ENCODE measurements at places on chromosomes 11 and 22. TPM values are rescaled to one million over a fixed set of nuclear protein-coding genes. Genes with fewer than 3 reads are reported as not detected.

Gene RBMXL2
- not detected for polyA plus RNA-seq

Gene MAPK8IP1
- polyA plus RNA-seq, result 0.77 TPM

Gene PPP6R2
- 38.2 TPM for polyA plus RNA-seq

Gene FHIP1B
- polyA plus RNA-seq, result 31.7 TPM

Gene FJX1
- 3.1 TPM for polyA plus RNA-seq

Gene IGLL5
- polyA plus RNA-seq, result 0.47 TPM

Gene SLC22A6
- not detected for polyA plus RNA-seq

Gene DTX4
- polyA plus RNA-seq, result 2.4 TPM

Gene OR9Q1
- not detected for polyA plus RNA-seq

Gene SAA2
- polyA plus RNA-seq, result 2.4 TPM

Gene PTS
- 48.6 TPM for polyA plus RNA-seq

Gene FOLR2
- 2.8 TPM for polyA plus RNA-seq

Gene TCF20
- 15.0 TPM for polyA plus RNA-seq

Gene UCP3
- 0.41 TPM for polyA plus RNA-seq

Gene GGTLC3
- polyA plus RNA-seq, result not detected

Gene GTSE1
- polyA plus RNA-seq, result 7.4 TPM

Gene KRTAP5-11
- not detected for polyA plus RNA-seq

Gene SELENOH
- polyA plus RNA-seq, result 115 TPM

Gene YPEL1
- 1.3 TPM for polyA plus RNA-seq

Gene GLB1L2
- 2.4 TPM for polyA plus RNA-seq

Gene TSPAN32
- polyA plus RNA-seq, result 0.51 TPM

Gene MMP12
- polyA plus RNA-seq, result 0.62 TPM

Gene CARNS1
- polyA plus RNA-seq, result 0.21 TPM

Gene THY1
- 1.2 TPM for polyA plus RNA-seq

Gene FBLN1
- 50.3 TPM for polyA plus RNA-seq

Gene MDK
- polyA plus RNA-seq, result 19.9 TPM

Gene ZNF280A
- polyA plus RNA-seq, result not detected

Gene GSTT2
- polyA plus RNA-seq, result 0.92 TPM

Gene CHRNA10
- polyA plus RNA-seq, result 0.66 TPM

Gene MFNG
- polyA plus RNA-seq, result 2.6 TPM

Gene DAGLA
- polyA plus RNA-seq, result 5.0 TPM

Gene GPR83
- polyA plus RNA-seq, result 0.06 TPM

Gene ZBTB16
- polyA plus RNA-seq, result 9.6 TPM

Gene OR8D2
- not detected for polyA plus RNA-seq

Gene OR52A1
- not detected for polyA plus RNA-seq

Gene NRXN2
- 0.44 TPM for polyA plus RNA-seq

Gene P4HA3
- 0.04 TPM for polyA plus RNA-seq

Gene CBX7
- polyA plus RNA-seq, result 12.2 TPM
